ENCODE measurements at places on chromosomes 3 and 15.

GRCh38 chr3:179373938-179374337 is 26.4 kb downstream of the MFN1 start:
- no peak for DNase-seq

GRCh38 chr15:82572986-82573385 is 32.7 kb upstream of the RPS17 start:
- DNase-seq, result no peak

DNA sequence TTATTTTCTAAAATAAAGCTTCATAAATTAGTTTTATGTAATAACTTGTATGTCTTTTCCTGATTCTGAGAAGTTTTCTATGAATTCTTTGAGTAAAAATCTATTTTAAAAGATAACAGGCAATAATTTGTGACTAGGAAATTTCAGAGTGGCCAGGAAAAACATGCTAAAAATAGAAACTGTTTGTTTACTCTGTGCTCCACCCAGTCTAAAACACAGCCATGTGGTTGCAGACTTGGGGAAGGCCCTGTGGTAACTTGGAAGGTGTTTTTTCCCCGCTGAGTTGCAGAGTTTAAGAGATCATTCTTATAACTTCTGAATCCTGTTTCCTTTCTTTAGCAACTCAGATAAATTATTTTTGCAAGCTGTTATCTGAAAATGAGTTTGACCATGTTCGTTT is 21.9 kb downstream of the PLCL2 start:
- DNase-seq, result no peak

- no peak for DNase-seq
Observed at GRCh38 chr3:34862456-34862855, 776.9 kb upstream of the ARPP21 start.

DNA sequence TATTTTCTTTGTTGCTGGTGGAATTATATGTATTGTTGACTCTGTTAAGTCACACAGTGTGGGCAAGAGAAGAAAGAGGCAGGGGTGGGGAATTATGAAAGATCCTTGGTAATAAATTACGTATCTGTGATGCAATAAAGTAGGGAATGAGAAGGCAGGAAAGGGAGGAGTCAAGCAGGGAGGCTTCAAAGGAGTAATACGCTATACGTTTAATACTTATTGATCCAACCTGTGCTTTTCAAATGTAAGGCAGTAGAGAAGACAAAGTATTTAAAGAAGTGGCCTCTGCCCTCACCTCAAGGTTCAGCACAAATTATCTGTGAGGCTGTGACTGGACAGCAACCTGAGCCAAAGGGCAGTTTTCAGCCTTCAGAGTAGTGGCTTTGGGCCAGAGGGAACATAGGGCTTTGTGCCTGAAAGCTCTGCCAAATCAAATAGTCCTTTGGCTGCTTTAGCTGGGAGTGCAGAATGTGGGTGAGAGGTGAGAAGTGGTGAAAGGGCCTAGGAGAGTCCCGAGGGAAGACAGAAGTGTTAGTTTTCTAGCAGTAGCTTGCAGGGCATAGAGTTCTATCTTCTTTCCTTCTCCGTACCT is 1.2 kb upstream of the PLIN1 start:
- no peak for DNase-seq

DNA sequence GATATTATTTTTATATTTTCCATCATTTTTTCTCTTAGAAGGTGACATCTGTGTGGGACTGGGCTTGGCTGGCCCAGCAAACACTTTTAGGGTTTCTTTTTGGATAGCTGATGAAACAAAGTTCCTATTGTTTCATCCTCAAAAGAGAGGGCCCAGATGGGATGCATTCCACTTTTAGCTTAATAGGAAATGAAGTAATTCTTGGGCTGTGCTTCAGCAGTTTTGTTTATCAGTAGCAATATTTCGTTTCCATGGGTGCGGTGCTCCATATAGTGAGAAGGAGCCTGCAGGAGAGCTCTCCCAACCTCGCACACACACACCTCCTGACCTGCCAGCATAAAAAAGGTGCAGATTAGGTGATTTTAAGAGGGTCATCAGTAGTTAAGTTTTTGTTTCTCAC is 147.5 kb downstream of the AKAP13 start:
- no peak for DNase-seq

GRCh38 chr3:168162172-168162571 is 66.4 kb upstream of the GOLIM4 start:
- DNase-seq, result no peak

DNA sequence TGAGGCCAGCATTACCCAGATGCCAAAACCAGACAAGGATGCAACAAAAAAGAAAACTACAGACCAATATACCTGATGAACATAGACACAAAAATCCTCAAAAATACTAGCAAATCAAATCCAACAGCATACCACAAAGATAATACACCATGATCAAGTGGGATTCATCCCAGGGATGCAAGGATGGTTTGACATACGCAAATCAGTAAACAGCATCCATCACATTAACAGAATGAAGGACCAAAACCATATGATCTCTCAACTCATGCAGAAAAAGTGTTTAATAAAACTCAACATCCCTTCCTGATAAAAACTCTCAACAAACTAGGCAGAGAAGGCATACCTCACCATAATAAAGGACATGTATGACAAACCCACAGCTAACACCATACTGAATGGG is 14.0 kb upstream of the PIAS1 start:
- DNase-seq, result no peak

DNA sequence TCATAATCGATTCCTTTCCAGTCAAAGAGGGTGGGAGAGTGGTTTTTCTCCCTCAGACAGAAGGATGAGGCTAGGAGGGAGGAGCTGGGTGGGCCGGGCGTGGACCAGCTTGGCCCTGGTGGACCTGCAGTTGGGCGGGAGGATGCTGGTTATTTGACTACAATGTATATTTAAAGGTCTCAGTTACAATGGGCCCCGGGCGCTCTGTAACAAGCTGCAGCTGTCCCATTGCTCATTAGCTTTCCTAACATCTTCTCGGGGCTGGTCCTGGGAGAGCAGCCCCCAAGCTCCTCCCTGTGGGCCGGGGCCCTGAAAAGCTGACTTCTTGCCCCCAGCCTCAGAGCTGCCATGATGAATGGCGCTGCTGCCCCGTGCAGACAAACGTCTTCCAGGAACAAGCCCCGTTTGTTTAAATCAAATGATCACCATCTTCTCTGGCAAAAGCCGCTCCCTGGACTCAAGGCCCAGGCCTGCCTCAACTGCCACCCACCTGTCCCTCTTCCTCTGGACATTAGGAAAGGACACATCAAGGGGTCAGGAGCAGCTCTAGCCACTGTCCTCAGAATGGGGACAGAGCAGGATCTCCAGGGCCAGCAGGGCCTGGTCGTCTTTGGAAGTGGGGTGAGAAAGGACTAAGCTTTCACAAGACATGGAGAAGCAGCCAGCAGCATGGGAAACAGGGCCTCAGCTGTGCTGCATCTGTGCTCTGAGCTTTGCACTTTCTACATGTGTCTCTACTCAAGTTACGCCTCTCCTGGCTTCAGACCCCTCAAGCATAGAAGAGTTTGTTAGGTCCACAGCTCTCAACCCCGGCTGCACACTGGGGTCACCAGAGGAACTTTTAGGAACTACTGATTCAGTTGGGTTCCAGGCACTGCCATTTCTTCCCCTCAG is 38.6 kb downstream of the MAGEF1 start:
- DNase-seq, result no peak

GRCh38 chr3:180275176-180275575 is 238.4 kb upstream of the PEX5L start:
- no peak for DNase-seq

DNA sequence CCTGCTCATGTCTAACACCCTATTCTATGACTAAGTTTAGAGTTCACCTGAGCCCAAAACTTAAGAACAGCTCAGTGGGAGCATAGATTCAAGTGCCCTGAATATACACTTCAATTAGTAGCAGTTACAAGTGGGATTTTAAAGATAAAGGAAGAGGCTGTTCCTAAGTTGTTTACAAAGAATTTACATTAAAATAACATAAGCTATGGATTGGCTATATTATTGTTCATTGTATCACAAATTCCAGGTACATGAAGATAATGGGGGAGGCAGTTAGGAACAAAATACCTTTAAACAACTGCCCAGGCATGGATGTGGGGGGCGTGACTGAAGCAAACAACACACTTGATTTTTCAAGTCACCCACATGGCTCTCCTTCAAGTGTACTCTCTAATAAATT is 52.7 kb downstream of the ROPN1B start:
- DNase-seq, result no peak

DNA sequence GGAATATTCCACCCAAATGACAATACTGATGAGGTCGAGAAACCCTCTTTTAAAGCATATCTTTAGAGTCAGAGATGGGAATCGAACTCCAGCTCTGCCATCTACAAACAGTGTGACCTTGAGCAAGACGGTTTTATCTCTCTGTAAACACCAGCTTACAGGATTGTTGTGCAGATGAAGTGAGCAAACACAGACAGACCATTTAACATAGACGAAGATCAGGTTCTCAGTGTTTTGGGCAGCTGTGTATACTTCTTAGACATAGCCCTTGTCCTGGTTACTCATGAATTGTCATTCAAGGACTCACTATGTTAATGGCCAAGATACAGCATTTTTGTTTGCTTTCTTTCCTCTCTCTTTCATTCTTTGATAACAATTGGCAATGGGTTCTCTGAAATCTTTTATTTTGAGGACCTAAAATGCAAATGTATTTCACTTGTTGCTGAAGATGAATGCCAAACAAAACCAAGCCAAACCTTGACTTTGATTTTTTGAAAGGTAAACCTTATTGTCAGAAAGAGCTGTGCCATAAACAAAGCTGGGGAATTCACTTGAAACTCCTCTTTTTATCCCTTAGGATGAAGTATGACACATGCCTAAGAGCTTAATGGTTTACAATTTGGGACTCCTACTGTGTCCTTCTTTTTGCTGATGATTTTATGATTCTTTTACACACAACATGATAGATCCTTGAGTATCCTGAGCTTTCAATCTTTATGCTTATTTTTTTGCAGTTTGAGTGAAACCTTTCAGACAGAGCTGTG is 250.0 kb upstream of the PDZRN3 start:
- DNase-seq, result no peak

- peak; percentile 68 for DNase-seq
Observed at GRCh38 chr15:69719527-69720240, 267.1 kb downstream of the RPLP1 start.

DNA sequence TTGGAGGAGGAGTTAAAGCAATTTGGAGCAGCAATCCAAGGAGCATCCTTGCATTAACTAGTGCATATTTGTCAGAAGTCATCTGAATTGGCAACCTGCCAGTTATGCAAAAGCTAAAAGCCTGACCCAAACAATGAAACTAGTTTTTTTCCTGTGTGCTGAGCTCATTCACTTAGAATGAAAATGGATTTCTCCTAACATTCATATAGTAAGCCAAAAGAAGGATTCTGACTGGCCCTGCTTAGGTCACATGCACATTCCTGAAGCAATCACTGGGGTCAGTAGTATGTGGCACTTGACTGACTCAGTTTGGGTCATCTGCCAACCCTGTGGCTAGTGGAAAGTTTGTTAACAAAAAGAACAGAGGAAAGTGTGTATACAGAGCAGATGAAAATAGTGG is 30.5 kb downstream of the OXSM start:
- no peak for DNase-seq

GRCh38 chr3:152709659-152710058 is 125.3 kb upstream of the P2RY1 start:
- DNase-seq, result no peak

DNA sequence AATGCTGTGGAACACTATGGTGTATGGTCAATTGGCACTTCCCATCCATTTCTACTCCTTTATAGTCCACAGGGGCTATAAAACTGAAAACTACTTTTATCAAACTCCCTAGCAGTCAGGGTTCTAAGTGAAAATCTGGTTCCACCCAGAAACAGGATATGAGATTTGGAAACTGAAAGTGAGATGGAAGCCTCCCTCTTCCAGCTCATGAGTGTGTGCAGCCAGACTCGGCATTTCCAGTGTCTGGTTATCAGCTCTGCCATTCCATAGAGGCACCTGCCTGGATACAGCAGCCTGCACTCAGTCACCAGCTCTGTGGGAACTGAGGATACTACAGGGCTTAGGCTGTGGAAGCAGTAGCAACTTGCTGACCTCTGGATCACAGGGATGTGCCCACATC is 14.7 kb upstream of the PLA2G4F start:
- no peak for DNase-seq

DNA sequence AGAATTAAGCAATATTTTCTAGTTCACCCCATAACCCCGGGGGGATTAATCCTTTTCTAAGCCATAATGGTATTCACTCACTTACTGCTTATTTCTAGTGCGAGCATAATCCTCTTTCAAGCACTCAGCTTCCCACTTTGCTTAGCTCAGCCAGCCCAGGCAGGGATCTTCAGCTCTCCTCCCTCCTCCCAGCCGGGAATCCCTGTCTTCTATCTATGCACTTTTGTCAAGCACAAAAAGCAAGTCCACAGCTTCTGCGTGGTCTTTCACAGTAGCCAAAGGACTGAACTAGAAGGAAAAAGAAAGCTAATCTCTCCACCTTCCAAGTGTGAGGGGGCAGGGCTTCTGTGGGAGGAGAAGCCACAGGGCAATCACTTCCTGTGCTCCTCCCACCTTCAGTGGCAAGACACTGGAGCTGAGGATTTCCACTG is 62.8 kb downstream of the PEX5L start:
- DNase-seq, result no peak

- no peak for DNase-seq
Observed at GRCh38 chr15:57183041-57183440, 193.3 kb upstream of the CGNL1 start.

DNA sequence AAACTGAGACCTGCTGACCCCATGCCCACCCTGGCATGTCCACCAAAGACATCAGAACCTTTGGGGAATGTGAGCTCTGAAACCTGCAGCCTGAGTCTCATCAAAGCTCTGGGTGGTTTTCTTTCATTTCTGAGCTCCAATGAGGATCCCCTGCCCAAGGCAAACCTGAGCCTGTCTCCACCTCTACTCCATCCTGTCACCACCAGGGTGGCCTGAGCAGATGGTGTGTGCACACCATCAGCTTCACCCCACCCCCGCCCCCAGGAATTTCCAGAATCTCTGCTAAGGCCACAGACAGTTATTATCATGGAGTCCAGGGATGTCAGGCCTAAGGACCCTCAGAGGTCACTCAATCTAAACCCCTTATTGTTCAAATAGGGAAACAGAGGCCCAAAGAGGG is 1.3 kb downstream of the XIRP1 start:
- no peak for DNase-seq

DNA sequence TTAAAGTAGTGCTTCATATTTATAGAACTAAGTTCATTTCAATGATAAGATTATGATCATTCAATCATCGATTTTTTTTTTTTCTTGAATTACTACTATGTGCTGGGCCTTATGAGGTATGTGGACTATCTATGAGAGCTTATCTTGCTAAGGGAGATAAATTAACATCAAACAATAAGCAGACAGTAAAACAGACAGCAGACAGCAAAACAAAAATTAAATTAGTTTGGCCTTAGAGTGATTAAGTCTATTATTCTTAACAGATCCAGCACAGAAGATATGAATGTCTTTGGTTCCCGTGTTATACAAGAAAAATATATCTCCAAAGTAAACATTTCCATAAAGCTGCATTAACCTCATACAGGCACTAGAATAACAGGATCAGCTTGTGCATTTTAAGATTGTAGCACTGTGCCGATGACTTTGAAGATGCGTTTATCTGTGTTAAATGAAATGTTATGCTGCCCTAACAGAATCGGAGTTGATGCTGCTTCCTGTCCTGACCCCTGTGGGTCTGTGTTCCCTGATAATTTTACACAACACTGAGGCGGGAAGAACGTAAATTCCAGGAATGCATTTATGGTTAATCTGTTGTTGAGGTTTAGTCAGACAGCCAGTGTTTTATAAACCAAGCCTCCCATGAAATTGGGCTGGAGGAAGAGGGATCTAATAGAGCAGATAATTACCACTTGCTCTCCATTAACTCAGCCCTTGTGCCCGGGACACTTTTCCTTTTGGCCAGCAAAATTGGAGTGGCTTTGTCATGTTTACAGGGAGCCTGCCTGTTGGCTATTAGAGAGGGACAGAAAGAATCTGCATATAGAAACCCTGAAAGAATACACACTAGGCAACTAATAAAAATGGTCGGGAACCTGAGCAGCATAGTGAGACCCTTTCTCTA is 80.8 kb downstream of the GHSR start:
- DNase-seq, result no peak
